Stimulated activated CD4-positive, alpha-beta T cell treated with anti-CD3 and anti-CD28 coated beads, Interleukin-4, amount 100 ng/mL, for 4 hours (primary cell): ENCODE measurements at places on chromosomes 7 and 10.

GRCh38 chr7:74722153-74722552 lies 51.7 kb upstream of the NCF1 start:
- DNase-seq, result no peak

DNA sequence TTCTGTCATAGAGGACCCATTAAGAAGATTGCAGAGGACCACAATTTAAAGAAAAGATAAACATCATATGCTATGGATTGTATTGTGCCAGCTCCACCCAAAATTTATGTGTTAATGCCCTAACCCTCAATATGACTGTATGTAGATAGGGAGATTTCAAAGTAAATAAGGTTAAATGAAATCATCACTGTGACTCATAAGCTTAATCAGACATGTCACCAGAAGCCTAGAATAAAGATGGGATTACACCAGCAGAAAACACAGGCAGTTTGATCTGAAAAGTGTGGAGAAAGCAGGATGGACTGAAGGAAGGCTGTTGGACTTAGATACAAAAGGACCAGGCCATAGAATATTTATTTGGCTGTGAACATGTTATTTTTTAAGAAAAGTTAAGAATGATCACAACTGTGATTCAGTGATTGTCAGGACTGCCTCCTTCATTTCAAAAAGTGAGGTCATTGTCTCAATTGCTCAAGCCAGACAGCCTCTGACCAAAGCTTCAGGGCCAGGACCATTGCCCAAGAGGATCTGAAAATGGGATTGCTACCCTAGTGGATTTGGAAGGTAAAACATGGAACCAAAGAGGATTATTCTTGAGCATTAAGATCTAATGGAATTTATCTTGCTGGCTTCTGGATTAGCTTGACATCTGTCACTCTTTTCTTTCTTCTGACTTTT lies 270.8 kb upstream of the POM121L12 start:
- DNase-seq, result no peak

GRCh38 chr7:36659172-36659516 lies 65.2 kb downstream of the AOAH start:
- DNase-seq, result no peak

GRCh38 chr10:97078261-97078937 lies 107.4 kb downstream of the SLIT1 start:
- DNase-seq, result no peak

DNA sequence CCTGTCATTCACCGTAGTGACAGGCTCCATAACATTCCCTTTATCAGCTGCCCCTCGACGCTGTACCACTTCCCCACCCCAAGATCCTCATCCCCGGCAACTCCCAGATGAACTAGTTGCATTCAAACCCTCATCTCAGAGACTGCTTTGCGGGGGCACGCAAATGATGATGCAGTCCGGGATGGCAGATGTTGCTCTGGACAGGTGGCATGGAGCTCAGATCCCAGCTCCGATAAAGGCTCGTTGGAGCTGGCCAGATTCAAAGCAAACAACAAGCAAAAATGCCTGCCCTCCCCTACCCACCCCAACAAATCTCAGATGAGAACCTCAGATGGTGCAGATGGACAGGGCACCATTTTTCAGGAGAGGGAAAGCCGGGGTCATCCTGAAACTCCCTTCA lies 46.7 kb downstream of the CARD11 start:
- DNase-seq, result no peak

DNA sequence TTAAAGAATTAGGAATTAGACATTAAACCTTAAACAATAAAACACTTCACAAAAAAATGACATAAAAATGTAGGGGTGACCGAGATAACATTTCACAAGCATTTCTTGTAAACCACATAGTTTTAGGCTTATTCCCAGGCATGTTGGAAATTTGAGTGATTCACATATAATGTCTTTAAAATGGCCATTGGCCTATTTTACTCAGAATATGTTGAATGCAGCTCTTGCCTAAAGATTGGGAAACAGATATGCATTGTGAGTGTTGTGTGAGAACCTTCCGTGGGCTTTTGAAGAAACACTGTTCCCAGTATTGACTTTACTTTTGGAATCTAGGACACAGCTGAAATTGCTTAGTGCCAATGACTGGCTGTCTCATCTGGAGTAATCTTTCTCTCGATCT lies 79.6 kb downstream of the ARL5B start:
- no peak for DNase-seq

DNA sequence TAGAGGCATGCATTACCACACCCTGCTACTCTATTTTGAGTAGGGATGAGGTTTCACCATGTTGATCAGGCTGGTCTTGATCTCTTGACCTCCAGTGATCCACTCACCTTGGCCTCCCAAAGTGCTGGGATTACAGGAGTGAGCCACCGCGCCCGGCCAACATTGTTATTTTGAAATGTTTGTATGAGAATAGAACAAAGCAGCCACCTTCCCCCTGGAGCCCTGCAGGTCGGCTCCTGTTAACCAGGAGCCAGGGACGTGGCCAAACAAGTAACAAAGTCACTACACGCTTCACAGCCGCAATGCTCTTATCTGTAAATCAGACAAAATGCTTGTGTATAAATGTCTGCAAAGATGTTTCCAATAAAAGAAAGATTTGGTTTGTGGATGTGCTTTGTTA lies 295.4 kb downstream of the CNTNAP2 start:
- no peak for DNase-seq

GRCh38 chr7:124856299-124856888 lies 73.2 kb downstream of the POT1 start:
- DNase-seq, result no peak

GRCh38 chr10:124144536-124144935 lies 51.1 kb upstream of the CHST15 start:
- no peak for DNase-seq

GRCh38 chr7:148037044-148037443 lies 553.5 kb upstream of the C7orf33 start:
- DNase-seq, result no peak

- DNase-seq, result no peak
These were observed 111.3 kb upstream of the TNS3 start for GRCh38 chr7:47693216-47693615.

DNA sequence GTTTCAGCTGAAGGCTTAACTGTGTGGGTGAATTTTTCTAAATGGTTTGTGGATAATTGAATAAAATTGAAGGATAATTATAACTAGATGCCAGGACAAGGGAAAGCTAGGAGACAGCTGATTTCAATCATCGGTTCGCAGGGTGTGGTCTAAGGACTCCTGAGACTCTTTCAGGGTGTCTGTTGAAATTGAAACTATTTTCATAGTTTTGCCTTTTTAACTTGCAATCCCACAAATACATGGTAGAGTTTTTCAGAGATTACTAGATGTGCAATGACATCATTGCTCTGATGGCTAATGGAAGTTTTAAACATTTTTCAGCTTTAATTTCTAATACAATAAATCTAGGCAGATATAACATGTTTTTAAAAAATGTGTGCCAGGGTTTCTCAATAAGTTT lies 18.5 kb downstream of the TRUB1 start:
- no peak for DNase-seq

DNA sequence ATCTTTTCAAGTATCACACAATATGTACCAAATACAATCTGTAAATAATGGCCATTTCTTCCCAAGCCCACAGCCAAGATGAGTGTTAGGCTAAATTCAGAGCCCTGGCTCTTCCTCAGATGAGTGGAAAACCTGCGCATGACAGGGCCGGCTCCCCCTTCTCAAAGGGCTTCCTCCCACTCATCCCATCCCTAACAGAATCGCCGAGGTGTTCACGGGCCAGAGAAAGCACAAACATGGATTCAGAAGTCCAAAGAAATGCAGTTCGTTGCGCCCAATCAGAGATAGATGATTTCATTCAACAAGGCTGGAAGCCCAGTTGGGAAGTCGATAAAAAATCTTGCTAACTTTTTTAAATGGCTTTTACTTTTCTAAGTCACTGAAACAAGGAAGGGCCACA lies 121.8 kb downstream of the UBE2H start:
- DNase-seq, result no peak
